Heart right ventricle (tissue), 16 donors: ENCODE measurements at places on chromosomes 3 and 15.

DNA sequence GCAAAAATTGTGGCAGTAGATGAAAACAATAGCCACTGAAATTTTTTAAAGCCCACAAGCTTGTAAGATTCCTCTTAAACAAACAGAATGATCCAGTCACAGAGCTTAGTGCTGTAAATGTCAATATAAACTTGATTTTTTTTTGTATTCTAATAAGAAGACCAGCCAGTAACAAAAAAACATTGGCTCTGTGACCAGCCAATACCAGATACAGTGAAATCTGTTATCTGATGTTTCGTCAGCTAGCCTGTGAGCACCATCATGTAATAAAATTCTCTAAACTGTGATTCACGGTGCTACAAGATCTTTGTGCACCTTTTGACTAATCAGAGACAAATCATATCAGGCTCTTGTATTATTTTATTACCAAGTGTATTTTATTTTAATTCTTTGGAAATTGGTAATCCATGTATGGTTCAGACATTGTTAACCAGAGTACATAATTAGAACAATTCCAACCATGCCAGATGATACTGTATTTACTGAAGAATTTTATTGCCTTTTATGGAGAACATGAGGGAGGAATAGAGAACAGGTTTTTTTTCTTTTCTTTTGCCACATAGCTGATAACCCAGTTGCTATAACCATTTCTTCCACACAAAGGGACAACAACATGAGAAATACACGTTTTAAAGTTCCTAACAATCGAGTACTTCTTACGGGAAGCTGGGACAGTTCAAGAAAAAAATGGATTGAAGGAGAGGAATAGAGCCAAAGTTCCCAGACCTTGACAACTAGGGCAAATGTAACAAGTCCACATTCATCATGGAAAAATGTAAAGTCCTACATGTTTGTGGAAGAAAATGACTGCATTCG is 71.9 kb downstream of the FILIP1L start:
- no peak for DNase-seq

DNA sequence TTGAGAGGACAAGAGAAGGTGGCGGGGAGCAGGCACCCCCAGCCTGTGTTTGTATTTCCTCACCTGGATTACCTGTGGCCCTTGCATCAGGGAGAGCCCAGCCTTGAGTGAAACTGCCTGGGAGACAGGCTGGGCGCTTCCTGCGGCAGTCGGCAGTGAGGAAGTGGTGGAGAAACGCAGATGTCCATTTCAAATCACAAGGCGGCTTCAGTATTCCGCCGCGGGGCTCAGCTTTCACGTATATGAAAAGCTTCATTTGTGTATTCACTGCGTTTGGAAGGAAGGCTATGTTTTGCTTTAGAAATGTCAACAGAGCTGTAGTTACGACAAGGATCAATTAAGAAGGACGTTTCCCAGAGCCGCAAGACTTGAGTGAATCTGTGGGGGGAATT is 167.4 kb upstream of the CTDSPL start:
- DNase-seq = no peak

DNA sequence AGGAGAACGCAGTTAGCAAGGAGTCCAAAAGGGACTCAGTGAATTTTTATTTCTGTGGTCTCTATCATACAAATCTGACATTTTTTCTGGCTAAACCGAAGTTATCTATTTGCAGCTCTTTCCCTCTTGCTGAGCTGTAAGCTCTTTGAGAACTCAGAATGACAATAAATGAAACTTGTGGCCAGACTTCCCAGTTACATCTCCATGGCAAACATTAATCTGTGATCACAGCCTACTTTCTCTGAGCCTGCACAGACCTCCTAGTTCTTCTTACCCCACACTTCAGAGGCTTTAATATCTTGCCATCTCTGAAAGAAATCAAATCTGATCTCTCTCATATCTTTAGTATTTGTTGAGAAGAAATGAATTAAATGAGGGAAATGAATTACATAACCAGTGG is 58.0 kb downstream of the PLD1 start:
- no peak for DNase-seq

DNA sequence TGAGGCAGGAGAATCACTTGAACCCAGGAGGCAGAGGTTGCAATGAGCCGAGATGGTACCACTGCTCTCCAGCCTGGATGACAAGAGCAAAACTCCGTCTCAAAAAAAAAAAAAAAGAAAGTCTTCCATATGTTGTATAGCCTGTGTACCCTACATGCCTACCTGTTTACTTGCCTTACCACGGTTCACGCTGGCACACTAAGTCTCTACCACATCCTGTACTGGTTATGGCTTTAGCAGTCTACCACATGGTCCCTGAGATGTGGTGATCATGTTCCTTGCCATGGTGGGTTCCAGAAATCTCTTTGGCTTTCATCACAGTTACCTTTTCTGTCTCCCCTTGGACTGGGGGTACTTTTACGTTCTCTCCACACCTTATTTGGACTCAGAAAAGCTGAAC is 63.8 kb upstream of the TBC1D5 start:
- DNase-seq = no peak

DNA sequence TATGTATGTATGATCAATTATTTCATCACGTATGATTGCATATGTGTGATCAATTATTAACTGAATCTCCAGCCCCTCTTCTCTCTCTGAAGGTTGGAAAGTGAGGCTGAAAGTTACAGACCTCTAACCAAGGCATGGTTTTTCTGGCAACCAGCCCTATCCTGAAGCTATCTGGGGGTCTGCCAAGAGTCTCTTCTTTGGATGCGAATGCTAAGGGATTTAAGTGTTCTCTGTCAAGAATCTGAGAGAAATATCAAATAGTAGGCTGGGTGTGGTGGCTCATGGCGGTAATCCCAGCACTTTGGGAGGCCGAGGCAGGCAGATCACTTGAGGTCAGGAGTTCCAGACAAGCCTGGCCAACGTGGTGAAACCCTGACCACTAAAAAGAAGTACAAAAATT is 8.1 kb downstream of the NKTR start:
- peak; percentile 31 for DNase-seq

DNA sequence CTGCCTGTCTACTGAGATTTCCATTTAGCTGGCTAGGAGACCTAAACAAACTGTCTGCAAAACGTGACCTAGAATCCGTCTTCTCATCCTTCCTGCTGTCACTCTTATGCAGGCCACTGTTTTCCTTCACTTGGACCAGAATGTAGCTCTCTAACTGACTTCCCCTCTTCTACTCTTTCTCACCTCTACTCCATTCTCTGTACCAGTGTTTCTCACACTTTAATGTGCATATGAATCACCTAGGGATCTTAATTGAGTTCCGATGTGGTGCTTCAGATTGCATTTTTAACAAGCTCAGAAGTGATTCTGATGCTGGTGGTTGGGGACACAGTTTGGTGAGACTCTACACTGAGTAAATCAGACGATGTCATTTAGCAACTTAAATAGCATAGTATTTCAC is 1.6 kb upstream of the GBE1 start:
- no peak for DNase-seq

DNA sequence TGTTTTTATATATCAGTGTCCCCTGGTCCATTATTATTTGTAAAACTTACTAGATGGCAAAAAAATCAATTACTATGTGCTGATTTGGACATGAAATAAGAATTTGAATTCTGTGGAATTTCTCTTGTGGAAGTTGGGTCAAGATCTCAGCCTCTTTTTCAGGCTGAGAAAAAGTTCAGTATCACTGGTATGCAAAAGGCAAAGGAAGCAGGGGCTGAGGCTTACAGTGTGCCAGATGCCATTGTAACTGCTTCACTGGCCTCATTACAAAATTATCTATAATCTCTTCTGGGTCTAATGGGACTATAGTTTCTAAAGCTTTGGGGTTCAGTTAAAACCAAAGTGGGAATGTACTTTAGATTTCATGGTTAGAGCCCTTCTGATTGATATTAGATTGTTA is 125.9 kb upstream of the SLC7A14 start:
- DNase-seq = no peak

DNA sequence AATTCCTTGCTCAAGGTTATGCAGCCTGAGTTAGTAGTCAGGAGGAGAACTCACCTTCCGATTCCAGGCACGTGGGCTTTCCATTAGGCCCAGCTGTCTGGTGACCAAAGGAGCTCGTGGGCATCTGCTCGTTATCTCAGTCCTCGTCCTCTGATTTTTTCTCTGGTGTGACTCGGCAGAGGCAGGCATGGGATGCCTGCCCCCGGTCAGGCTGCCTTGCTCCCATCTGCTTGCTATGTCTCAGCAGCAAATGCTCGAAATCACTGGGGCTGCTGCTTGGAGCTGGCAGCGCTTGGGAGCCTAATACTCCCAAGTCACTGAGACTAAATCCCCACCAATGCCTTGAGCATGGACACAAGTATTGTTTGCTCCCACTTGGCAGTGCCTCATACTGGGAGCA is 84.5 kb upstream of the NMNAT3 start:
- no peak for DNase-seq

DNA sequence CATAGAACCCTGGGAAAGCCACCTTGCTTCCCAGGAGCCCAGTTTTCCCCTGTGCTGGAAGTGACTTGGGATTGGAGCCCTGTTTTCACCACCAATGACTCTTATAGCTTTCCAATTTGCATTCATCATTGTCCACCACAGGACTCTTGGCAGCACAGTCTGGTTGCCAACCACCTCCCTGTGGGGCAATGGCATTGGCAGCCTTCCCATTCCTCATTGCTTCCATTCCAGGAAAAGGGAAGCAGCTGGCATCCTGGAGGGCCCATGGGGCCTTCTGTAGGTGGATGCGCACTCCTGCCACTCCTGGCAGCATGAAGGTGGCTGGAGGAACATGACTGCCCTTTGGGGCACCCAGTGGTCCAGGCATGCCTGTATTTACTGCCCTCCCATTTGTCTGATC is 57.7 kb downstream of the FEM1B start:
- DNase-seq = no peak

DNA sequence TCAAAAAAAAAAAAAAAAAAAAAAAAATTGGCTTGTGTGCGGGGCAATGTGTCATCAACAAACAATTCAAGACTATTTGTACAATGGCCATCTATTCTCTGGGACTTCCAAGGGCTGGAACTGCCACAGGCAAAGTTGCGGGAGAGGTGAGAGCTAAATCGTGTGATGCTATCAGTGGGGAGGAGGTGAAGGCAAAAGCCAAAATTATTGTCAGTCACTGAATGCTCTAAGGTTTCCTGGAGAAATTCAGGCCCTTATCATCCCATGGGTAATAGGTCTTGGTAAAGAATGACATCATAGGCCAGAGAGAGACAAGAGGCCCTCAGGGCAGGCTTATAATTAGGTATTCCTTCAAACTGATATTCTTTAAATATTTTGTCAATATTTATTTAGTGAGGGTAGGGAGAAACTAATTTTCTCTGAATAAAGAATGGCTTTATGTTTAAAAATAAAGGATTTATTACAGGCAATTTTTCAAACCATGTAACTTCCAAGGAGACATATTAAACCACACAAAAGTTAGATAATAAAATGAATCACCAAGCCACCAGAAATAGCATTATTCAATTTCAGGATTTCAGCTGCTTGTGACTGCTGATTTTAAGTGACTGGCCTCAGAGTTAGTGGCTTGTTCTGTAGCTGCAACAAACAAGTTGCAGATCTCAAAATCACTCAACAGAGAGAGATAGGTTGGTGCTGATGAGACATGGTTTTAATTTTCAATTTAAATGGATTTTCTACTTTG is 226.3 kb upstream of the MRPL3 start:
- no peak for DNase-seq

DNA sequence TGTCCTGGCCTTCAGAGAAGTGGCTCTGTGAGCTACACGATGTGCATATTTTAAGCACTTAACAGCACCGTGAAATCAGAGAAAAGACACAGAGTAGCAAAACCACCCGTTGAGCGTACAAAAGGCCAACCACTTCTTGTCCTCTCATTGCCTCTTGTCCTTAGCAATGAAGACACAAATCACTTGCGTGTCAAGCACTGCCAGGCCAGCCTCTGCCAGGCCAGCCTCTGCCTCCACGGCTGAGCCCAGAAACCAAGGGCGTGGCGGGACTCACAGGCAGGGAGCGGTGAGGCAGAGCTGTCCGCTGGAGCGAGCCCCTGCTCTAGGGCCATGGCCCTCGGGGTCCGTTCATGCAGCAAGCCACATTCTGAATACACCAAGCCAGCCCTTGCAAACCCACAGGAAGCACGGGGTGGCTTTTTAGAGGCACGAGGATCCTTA is 4.0 kb downstream of the MUC4 start:
- no peak for DNase-seq

DNA sequence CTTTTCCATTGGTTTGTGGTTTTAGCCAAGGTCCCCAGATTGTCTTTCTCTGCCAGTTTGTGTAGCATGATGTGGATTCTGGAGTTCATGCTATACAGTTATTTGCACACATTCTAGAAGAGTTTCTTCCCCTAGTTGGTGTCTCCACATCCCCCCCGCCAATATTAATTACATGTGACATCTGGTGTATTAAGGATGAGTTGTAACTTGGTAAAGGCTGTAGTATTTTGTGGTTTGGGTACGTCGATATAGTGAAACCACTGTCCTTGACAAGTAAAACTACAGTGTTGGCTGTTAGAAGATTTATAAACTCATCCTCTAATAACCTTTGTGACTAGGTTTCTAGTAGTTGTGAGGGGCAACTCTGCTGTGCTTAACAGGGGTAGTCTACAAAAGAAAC is 23.7 kb upstream of the P4HTM start:
- no peak for DNase-seq

DNA sequence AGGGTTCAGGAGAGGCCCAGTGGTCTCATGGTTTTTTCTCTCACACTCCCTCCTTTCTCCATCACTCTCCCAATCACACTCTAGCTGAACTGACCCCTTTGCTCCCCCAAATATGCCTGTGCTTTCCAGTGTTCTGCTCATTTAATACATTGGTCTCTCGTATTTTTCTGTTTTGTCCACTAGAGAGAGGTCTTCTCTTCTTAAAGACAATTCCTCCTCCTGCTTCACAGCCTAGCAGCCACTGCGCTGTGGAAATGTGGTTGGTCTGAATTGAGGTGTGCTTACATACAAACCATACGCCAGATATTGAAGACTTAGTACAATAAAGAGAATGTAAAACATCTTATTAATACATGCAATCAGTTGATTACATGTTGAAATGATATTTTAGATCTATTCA is 60.6 kb upstream of the XCR1 start:
- DNase-seq = no peak

DNA sequence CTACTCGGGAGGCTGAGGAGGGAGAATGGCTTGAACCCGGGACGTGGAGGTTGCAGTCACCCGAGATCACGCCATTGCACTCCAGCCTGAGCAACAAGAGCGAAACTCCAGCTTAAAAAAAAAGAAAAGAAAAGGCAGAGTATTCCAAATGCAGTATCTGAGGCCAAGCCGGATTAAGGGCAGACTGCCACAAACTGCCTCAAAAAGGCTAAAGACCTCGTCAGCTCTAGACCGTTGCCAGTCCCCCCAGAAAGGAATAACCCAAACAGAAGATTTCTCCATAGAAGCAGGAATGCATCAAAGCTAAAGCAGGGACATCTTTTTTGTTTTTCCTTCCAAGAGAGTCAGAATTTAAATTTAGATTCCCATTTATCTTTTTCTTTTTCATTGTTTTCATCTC is 72.9 kb downstream of the TM4SF4 start:
- peak; percentile 74 for DNase-seq

GRCh38 chr3:87822563-87822962 is 236.2 kb downstream of the CGGBP1 start:
- DNase-seq = no peak

DNA sequence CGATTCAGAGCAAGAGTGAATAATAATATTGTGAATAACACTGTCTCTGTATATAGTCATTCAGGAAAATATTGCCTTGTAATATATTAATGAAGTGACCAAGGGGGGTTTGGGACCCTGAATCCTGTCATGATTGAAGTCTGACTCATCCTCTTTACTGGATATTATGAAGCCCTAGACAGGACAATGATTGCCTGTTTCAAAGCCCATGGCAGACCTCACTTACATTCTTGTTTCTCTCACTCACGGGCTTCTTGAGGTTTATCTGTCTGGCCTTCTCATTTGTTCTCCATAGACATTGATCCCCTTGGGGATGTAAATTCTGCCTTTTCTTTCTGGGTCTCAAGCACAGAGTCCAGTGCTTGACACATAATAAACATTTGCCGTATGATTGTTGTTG is 449.3 kb upstream of the THRB start:
- DNase-seq = no peak
